Naive thymus-derived CD8-positive, alpha-beta T cell (primary cell): ENCODE measurements at places on chromosomes 7 and 10. TPM values are rescaled to one million over a fixed set of nuclear protein-coding genes. Genes with fewer than 3 reads are reported as not detected.

- H3K27ac ChIP-seq: no peak overlapping the region
- H3K4me3 ChIP-seq: no peak overlapping the region
- H3K27me3 ChIP-seq: no peaks in the 10 kb centered on the region
- no peaks in the 10 kb centered on the region for H3K36me3 ChIP-seq
- DNase-seq: no peak
Measured at GRCh38 chr10:53256623-53257022, 484.0 kb upstream of the MBL2 start.

DNA sequence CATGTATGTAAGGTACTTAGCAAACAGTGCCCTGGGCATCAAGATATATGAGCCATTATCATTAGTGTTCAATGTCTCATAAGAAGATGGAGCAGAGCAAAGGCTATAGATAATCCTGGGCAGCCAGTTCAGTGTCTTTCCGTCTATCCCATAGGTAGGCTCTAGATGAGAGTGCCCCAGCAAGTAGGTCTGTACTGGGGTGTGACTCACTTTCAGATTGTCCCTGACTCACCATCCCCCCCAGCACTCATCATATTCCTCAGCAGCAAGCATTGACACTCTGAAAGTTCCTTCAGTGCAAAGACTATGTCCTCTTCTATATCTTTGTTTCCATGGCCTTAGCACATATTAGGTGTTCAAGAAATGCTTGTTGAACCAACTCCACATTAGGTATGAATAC is 20.0 kb upstream of the FAM204A start:
- no peaks in the 10 kb centered on the region for H3K4me1 ChIP-seq
- peaks cover 3% of the 10 kb centered on the region for H3K36me3 ChIP-seq
- no peak overlapping the region for H3K27ac ChIP-seq
- peaks cover 10% of the 10 kb centered on the region for H3K27me3 ChIP-seq
- no peak overlapping the region for H3K4me3 ChIP-seq
- no peak for DNase-seq

GRCh38 chr10:70139997-70140250 is 6.6 kb downstream of the TYSND1 start:
- peaks cover 48% of the 10 kb centered on the region for H3K4me1 ChIP-seq
- no peak overlapping the region for H3K27ac ChIP-seq
- H3K27me3 ChIP-seq: no peaks in the 10 kb centered on the region
- H3K36me3 ChIP-seq: no peaks in the 10 kb centered on the region
- no peak overlapping the region for H3K4me3 ChIP-seq
- no peak for DNase-seq

DNA sequence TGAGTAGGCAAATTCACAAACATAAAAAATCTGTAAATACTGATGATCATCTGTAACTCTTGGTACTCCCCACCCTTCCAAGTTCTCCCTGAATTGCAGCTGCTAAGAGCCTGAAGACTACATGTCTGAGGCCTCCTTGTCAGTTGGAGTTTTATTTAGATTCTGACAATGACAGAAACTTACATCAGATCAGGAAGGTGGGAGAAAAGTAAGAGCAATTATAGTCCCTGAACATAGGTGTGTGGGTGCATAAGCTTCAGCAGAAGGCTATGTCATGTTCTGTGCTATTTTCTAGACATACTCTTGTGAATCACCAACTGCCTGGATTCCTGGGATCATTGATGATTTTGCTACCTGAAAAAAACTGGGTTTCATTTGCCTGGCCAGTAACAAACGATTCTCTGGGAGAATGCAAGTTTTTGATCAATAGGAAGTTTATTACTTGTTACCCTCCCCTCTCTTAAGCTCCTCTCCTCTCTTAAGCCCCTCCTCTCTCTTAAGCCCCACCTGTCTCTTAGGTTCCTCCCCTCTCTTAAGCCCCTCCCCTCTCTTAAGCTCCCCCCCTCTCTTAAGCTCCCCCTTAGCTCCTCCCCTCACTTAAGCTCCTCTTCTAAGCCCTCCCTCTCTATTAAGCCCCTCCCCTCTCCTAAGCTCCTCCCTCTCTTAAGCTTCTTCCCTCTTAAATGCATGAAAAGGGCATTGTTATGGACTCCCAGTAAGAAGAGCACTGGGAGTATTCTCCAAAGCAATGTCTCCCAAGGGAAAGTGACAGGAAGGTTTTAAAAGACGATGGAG is 1183.4 kb upstream of the AUTS2 start:
- DNase-seq: no peak
- H3K4me3 ChIP-seq: no peak overlapping the region
- no peaks in the 10 kb centered on the region for H3K4me1 ChIP-seq
- no peaks in the 10 kb centered on the region for H3K27me3 ChIP-seq
- H3K27ac ChIP-seq: no peak overlapping the region
- no peaks in the 10 kb centered on the region for H3K36me3 ChIP-seq

- no peak overlapping the region for H3K27ac ChIP-seq
- H3K27me3 ChIP-seq: peaks cover 3% of the 10 kb centered on the region
- no peaks in the 10 kb centered on the region for H3K36me3 ChIP-seq
Measured at GRCh38 chr10:51501396-51501795, 198.0 kb downstream of the CSTF2T start.

DNA sequence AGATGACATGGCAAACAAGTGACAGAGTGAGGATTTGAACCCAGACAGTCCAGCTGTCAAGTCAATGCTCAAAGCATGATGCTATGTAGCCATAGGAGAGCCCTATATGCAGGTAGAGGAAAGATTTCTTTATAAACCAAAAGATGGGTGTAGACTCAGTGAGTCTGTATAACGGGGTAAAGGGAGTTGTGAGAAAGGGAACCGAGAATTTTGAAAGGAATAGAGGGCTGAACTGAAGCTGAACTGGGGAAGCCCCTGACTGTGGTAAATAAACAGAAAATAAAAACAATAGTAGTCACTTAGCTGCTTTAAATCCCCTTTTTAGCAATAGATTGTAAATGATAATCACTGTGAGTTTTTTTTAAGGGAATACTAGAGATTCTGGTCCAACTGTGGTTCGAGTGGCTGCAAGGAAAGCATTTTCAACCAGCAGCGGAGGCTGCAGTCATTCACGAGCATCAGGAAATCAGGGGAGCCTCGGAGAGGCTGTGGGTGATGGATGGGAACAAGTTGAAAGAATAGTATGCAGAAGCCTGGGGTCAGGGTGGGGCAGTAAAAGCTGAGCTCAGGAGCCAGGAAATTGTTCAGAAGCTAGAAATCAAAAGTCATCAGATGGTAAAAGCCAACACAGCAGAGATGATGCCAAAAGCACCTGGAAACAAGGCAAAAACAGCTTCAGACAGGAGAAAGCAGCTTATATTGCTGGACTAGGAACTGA is 393.5 kb downstream of the GFRA1 start:
- no peaks in the 10 kb centered on the region for H3K4me1 ChIP-seq
- H3K36me3 ChIP-seq: no peaks in the 10 kb centered on the region
- H3K27me3 ChIP-seq: peaks cover 2% of the 10 kb centered on the region

DNA sequence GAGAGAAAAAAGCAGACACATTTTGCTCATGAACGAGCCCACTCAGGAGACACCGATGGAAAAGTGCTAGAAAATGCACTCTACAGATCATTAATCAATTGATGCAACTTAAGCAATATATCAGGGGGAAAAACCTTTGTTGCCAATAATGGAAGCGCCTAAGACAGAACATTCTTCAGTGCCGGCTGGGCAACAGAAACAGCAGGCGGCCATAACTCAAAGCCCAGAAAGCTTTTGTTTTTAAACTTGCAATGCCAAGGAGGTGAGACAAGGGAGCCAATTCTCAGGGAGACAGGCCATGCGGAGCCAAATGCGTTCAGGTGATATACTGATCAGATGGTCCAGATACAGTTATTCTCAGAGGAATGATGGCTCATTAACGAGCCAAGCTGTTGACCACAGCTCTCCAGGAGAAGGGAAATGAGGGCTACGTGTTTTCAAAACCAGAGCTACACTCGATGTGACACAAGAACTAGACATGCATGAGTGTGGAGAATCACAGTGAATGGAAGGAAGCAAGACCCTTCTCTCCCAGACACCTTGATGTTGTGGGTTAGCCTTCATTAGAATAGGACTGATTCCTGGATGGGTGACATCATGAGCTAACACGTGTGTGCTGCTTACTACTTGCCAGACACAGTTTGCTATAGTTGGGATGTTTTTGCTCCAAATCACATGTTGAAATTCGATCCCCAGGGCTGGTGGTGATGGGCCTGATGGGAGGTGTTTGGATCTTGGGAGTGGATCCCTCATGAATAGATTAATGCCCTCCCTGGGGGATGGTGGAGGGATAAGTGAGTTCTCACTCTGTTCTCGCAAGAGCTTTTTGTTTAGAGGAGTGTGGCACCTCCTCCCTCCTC is 79.1 kb upstream of the KCNMA1 start:
- no peak for DNase-seq
- H3K27ac ChIP-seq: no peak overlapping the region
- H3K4me3 ChIP-seq: no peak overlapping the region
- H3K27me3 ChIP-seq: peaks cover 19% of the 10 kb centered on the region
- H3K4me1 ChIP-seq: peaks cover 4% of the 10 kb centered on the region
- H3K36me3 ChIP-seq: no peaks in the 10 kb centered on the region

APBB1IP gene
- polyA plus RNA-seq: 68.5 TPM

UNCX gene
- not detected for polyA plus RNA-seq

MSMB gene
- not detected for polyA plus RNA-seq

TAS2R3 gene
- not detected for polyA plus RNA-seq
